Prostate gland (tissue), 2 donors: ENCODE measurements at places on chromosomes 11 and 22. TPM values are rescaled to one million over a fixed set of nuclear protein-coding genes. Genes with fewer than 3 reads are reported as not detected.

The LRRC55 gene
- not detected for total RNA-seq

The ANGPTL5 gene
- 0.57 TPM for total RNA-seq

The DMC1 gene
- total RNA-seq, result 3.2 TPM

The IFTAP gene
- 23.5 TPM for total RNA-seq
